ENCODE measurements at places on chromosomes 16 and 17.
A peak's percentile ranks its signal among the peaks of the same experiment; 100 is the strongest.

DNA sequence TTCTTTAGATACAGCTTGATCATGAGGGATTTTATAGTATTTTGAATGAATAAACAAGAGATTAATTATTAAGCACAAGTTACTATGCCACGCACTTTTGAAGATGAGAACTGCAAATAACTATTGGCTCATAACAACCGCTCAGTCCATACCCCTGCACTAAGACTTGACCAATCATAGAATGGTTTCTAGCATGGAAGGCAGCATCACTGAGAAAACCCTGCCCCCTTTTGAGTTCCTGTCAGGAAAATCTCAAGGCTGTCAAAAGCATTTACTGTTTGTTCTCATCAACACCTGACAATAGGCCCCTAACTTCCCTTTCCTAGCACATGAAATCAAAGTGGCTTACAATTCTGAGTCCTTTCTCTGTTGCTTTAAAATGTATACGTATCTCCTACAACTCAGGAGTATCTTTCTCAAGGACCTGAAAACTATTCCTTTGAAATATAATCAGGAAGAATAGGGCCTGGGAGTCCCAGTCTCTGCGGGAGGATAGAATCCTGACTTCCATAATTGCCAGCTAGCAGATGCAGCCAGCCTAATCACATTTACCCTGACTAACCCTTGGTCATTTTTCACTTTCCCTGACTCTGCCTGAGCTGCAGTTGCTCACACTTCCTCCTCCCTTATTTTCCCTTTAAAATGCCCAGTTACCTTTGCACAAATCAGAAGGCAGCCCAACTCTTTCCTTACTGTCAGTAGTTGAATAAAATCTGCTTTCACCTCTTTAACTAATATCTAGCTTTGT is 9.1 kb upstream of the MMD start:
- DNase-seq: no peak

DNA sequence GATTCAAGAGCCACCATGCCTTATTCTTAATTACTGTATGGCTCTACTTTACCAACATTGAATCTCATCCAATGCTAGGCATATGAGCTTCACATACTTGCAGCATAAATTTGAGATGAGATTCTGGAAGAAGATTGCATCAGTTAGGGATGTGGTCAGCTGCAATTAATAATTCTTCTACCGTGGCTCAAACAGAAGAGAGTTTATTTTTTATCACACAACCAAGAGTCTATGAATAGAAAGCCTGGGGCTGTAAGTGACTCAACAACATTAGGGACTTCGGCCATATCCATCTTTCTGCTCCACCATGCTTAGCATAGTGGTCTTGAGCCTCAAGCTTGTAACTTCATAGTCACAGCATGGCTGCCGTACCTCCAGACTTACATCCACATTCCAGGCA is 179.4 kb upstream of the IRX6 start:
- DNase-seq: no peak

DNA sequence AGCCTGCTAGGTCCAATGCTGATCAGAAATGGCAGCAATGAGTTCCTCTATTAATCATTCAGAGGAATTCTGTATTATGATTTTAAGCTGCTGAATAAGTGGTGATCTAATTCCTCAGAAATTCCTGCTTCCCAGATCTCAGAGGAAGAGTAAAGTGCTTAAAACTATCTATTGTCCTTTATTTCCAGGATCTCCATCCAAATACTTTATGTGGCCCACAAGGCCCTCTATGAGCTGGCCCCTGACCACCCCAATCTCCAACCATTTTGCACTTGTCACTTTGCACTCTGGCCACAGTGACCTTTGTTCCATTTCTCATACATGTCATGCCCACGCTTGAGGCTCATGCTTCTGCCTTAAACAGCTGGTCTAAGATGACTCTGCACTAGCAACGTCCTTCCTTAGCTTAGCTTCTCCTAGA is 93.7 kb downstream of the CA10 start:
- DNase-seq: no peak

GRCh38 chr17:29483503-29483902 is 83.3 kb downstream of the ABHD15 start:
- no peak for DNase-seq

GRCh38 chr16:1152123-1152638 is 725 bp upstream of the CACNA1H start:
- DNase-seq: no peak

DNA sequence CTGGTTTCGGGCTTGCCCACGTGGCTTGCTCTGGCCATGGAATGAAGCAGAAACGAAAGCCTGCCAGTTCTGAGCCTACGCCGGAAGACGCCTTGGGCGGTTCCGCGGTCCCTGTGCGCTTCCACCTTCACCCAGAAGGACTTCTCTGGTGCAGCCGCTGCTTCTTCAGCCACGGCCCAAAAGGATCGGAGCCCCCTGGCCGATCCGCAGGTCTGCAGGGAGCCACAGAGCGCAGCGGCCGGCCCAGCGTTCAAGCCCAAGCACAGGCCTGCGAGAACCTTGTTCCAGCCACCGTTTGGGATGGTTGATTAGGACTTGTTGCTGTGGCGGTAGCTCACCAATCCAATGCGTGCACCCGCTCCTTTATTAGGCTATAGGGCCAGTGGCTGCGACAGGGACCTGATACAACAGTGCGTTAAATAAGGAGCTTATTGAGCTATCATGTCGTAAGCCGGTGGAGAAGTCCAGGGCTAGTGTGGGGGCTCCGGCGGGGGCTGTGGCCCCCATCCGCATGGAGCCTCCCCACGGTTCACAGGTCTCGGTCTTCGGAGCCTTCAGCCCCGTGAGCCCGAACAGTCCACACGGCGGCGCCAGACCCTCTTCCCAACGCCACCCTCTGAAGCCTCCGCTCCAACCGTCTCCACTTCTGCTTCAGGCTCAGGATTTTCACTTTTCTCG is 10.2 kb upstream of the MPP2 start:
- DNase-seq: peak; percentile 18

- no peak for DNase-seq
Observed at GRCh38 chr16:87100306-87101058, 216.7 kb downstream of the C16orf95 start.

GRCh38 chr17:60664022-60664421 is 13.6 kb upstream of the BCAS3 start:
- no peak for DNase-seq

DNA sequence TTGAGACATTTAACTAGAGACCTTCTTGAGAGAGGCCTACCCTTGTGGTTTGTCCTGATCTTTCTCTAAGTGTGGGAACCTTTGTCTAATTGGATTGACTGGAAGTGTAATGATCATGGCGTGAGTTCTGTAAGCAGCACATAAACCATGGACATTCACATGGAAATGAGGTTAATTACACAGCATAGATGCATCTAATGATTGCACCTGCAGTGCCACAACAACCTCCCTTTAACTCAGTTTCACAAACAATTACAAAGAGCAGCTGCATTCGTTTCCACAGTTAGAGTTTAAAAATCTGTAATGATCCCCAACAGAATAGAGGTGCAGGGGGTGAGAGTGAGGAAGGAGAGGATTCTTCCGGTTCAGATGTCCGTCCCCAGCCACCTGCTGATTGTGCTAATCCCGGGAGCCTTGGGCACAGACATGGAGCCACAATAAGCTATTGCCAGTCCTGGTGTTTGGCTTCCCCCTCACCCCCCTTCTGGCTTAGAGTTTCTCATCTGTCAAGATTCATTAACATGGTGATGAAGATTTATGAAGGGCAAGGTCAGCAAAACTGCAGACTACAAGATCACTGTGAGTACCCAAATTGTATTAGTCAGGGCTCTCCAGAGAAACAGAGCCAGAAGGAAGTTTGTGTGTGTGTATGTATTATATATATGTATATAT is 659.2 kb upstream of the SOX9 start:
- no peak for DNase-seq

GRCh38 chr17:81287152-81287551 is 8.0 kb downstream of the SLC38A10 start:
- DNase-seq: no peak

GRCh38 chr17:38619937-38620550 is 14.3 kb upstream of the SRCIN1 start:
- DNase-seq: no peak

- DNase-seq: no peak
Observed at GRCh38 chr17:66399441-66399840, 97.0 kb downstream of the PRKCA start.

DNA sequence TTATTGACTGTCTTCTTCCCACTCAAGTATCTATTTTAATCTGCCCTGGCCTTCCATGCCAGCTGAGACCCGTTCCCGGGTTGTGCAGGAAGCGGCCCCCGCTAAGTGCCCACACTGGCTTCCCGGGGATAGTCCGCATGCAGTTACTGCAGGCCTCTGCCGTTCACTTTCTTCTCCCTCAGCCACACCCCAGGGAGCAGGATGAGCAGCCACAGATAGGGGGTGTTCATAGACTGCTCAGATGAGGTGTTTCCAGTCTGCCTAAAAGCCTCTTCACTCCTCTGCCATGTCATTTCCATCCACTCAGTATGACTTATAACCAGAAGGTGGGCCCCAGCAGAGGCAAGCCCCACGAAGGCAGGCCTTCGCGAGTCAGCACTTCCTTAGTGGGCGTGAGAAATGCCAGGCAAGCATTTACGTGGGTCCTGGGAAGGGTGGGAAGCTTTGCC is 7.7 kb downstream of the MED9 start:
- no peak for DNase-seq

DNA sequence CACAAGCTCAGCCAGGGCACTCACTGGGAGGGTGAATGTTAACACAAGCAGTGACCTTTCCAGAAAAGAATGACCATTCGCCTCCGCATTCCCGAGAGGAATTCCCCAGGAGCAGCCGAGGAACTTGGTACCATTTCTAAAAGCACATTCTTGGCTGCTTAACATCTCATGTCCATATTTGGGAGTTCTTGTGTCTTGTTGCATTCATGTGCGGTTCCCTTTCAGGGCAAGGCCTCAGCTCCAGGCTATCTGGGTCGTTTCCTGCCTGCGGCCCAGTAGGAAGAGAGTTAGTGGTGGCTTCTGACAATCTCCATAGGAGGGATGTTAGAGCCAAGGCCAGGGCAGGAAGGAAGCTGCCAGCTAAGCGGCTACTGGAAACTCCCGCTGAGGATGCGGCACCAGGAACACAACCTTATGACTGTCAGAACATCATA is 27.8 kb upstream of the MEAK7 start:
- no peak for DNase-seq

GRCh38 chr16:2205967-2206313 is 686 bp downstream of the MLST8 start:
- no peak for DNase-seq

DNA sequence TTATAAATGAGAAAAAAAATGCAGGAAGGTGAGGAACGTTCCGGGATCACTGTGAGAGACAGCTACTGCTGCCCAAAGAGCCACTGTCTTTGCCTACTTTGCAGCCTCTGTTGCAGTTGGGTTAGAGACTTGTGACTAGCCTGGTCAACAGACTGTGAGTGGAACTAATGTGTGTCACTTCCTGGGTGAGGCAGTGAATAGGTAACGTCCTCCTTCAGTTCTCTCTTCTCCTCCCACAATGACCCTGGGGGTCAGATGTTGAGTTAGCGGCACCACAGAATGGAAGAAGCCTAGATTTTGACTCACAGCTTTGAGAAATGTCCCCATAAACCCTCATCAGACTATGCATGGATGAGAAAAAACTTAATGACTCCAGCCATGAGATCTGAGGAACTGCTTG is 5.2 kb downstream of the C16orf46 start:
- DNase-seq: no peak

DNA sequence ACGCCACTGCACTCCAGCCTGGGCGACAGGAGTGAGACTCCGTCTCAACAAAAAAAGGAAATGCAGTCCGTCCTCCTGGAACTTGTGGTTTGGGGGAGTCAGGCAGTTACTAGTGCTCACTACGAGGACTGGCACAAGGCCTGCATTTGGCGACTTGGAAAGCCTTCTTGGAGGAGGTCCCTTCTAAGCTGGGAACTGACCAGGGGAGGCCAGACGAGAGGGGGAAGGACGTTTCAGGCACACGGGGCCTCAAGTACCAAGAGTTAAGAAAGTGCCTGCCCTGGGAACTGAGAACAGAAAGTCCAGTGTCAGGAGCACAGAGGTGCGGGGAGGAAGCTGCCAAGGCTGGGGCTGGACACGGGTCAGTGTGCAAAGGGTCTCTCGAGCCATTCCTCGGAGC is 89.9 kb downstream of the ABR start:
- DNase-seq: peak; percentile 48

DNA sequence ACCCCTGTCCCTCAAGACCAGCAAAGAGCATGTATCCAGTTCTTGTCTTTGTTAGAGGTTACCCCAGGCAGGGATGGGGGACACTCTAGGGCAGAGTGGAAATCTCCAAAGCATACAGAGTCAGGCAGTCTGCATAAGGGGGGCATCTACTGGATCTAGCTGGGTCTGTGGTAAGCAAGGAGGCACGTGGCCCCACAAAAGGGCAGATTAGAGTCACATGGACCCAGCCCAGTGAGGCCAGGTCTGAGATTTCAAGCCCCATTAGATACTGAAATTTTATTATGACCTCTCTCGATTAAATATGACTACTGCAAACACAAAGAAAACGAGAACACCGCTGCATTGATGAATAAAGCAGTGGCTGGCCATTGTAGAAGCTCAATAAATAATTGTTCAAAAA is 1.6 kb upstream of the GPR139 start:
- DNase-seq: no peak

DNA sequence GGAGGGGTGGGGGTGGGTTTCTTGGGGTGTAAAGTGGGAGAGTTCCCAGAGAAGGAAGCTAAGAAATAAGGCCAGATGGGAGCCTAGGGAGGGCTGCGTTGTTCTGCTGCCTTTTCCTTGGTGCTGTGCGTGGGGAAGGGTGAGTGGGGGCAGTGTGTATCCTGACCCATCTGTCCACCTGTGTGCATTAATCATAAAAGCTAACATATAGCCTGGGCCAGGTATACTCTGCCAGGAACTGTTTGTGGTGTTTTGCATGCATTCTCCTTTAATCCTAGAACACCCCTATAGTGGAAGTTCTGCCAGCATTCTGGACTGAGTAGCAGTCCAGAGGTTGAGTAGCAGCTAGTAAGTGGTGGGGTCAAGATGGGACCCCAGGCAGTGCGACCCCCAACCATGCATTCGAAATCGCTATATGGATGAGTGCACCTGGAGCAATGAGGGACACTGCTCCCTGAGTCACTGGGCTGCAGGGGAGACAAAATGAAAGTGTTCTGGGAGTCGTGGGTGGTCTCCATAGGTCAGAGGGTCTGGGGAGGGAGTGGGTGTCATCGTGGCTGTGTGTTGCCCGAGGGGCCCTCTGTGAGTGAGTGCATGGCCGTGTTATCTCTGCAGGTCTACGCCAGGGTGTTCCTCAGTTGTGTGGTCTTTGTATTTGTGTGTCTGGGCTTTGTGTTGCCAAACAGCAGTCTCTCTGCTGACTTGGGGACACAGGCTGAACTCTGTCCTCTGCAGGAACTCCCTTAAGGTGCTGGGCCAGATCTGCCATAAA is 1.3 kb downstream of the ERBB2 start:
- no peak for DNase-seq

GRCh38 chr17:61504697-61505096 is 52.5 kb downstream of the TBX4 start:
- no peak for DNase-seq
